NCI-H460 (cell line): ENCODE measurements at places on chromosomes 16 and 17. TPM values are rescaled to one million over a fixed set of nuclear protein-coding genes. Genes with fewer than 3 reads are reported as not detected.

The GPR142 gene
- total RNA-seq = not detected in 2 replicates

DNA sequence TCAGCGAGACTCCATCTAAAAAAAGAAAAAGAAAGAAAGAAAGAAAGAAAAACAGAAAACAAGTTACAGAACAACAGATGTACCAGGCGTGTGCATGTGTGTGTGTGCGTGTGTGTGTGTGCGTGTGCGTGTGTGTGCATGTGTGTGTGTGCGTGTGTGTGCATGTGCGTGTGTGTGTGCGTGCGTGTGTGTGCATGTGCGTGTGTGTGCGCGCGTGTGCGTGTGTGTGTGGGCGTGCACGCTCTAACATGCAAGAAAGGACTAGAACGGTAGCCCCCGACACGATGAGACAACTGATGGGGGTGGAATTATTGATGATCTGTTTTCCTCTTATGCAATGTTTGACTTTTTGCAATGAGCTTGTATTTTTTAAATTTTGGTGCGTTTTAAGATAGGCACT, 1.6 kb downstream of the ALDH3A1 start:
- DNase-seq = no peak

DNA sequence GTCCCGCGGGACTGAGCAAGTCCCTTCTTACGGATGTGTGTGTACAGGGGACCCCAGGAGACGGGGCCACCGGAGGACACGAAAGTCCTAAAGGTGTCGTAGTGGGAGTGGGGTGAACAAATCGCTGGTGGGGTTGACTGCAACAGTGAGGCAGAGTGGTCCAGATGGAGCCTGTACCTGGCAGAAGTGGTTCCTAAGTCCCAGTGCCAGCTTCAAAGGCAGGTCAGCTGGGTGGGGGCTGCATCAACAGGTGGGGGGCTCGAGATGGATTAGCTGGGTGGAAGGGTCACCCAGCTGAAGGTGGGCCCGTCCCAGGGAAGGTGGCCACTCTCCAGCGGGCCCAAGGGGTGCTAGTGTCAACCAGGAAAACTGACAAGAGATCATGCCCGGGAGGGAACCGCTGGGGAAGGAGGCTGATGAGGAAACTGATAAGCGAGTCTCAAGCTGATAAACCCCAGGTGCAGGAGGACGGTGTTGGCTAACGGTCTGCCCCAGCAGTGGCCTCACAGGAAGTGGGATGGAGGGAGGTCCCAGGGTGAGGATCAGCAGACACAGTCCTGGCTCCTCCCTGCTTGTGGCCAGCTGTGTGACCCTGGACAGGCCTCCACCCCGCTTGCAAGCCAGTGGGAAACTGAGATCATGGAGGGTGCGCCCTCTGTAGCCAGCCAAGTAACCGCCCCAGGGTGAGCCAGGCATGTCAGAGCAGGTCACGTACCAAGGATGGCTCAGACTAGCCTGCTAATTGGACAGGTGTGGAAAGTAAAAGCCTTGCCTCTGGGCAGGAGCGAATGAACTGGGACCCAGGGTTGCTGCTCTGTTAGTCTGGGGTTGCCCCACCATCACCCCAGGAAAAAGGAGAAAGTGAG, 1.0 kb downstream of the ORAI3 start:
- DNase-seq = peak; percentile 65

The TXNDC11 gene
- 30.2 and 32.9 TPM in 2 replicates for total RNA-seq

DNA sequence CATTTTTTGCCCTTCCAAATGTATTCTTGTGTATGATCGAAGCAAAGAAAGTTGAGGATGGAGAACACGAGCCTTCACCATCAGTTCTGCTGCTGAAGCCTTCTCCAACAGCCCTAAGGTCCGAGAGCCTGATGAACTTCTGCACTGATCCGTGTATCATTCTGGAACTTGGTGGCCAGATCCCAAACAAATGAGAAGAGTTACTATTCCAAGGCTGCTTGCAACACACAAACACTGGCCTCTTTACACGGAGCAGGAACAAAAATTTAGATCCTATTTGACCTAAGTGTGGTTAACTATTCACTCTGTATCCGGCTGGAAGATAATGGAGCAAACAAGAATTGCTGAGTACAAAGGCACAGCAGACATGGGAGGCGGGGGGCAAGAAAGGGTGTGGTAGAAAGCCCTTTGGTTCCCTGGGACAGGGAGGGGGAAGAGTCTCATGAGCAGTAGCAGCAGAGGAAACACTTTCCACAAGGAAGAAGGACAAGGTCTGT, 282.9 kb downstream of the SOX9 start:
- DNase-seq = no peak

GRCh38 chr17:32276171-32276601, 10.6 kb downstream of the RHBDL3 start:
- DNase-seq = no peak

The PLXDC1 gene
- total RNA-seq = 0.10 TPM in 1 of 2 replicates, not detected in the other

DNA sequence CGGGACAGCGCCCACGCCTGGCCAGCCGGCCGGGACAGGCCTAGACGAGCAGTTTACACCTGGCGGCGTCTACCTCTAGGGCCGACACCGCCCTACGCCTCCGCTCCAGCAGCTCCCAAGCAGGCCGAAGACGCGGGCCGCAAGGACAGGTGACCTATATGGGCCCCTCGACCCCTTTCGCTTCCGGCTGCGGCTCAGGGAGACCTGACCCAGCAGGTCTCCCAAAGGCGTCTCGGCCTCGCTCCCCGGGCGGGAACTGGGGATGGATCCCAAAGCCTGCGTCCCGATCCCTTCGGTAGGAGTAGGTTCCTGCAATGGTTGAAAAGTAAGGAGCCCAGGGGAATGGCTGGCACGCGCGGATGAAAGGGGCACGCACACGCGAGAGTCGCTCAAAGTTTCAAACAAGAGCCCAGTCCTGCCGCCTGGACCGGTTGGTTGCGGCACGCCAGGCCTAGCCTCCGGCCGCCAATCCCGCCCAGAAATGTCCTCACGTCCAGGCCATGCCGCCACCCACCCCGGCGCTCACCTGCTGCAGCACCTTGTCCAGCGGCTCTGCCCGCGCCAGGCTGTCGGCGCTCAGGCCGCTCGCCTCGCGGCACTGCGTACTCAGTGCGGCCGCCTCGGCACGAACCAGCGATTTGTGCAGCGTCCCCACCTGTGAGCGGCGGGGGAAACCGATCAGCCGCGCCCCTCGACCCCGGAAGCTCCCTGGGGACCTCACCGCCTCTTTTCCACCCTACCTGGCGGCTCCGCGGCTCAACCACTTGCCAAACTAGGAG, 630 bp downstream of the ESRP2 start:
- no peak for DNase-seq

GRCh38 chr17:76643553-76644148, at the start of gene ST6GALNAC1:
ST6GALNAC1 (minus strand) TSS chr17:76643757; CDS start chr17:76643638, 119 bp downstream.
- DNase-seq = no peak

DNA sequence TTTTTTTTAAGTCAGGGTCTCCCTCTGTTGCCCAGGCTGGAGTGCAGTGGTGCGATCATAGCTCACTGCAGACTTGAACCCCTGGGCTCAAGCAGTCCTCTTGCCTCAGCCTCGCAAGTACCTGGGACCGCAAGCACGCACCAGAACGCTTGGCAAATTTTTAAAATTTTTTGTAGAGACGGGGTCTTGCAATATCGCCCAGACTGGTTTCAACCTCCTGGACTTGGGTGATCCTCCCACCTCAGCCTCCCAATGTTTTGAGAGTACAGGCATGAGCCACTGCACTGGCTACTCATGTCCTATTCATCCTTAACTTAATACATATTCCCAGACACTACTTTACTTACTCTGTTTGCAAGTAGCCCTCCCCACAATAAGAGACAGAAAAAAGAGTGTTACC, 16.3 kb upstream of the RBL2 start:
- DNase-seq = no peak

DNA sequence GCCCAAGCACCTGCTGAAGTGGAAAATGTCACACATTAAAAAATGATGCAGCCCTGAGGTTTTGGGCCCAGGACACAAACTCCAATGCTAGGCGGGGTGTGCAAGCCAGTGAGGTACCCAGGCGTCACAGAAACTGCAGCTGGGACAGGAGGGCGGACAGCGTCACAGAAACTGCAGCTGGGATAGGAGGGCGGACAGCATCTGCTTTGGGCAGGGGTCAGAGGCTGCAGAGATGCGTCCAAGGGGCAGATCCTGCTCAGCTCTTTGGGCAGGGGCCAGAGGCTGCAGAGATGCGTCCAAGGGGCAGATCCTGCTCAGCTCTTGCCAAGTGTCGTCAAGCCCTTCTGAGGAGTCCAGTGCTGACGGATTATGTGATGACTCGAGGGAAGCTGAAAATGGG, 43.9 kb upstream of the RCVRN start:
- no peak for DNase-seq

DNA sequence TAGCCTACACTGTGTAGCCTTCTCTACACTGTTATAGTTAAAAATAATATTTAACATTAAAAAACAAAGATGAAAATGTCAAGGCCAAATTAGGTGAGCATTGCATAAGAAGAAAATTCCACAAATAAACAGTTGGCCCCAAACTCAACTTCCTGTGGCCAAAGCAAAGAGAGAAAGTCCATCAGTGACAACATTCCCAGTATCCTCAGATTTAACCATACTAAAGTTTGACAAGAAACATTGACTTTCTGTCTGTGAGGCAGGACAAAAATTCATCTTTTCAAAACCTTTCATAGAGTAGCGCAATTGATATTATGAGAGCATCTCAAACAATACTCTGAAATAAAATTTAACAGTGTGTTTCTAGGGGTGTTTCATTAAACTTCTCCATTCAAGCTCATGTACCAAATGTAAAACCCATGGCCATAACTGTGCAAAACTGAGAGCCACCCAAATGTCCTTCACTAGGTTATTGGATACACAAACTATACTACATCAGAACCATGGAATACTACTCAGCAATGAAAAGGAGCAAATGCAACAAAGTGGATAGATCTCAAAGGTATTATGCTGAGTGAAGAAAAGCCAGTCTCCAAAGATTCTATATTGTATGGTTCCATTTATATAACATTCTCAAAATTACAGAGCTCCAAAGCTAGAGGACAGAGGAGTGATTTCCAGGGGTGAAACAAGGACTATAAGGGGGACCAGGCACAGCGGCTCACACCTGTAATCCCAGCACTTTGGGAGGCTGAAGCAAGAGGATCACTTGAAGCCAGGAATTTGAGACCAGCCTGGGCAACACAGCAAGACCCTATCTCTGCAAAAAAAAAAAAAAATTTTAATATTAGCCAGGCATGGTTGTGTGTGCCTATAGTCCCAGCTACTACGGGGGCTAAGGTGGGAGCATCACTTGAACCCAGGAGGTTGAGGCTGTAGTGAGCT, 38.7 kb downstream of the TMEM114 start:
- no peak for DNase-seq

DNA sequence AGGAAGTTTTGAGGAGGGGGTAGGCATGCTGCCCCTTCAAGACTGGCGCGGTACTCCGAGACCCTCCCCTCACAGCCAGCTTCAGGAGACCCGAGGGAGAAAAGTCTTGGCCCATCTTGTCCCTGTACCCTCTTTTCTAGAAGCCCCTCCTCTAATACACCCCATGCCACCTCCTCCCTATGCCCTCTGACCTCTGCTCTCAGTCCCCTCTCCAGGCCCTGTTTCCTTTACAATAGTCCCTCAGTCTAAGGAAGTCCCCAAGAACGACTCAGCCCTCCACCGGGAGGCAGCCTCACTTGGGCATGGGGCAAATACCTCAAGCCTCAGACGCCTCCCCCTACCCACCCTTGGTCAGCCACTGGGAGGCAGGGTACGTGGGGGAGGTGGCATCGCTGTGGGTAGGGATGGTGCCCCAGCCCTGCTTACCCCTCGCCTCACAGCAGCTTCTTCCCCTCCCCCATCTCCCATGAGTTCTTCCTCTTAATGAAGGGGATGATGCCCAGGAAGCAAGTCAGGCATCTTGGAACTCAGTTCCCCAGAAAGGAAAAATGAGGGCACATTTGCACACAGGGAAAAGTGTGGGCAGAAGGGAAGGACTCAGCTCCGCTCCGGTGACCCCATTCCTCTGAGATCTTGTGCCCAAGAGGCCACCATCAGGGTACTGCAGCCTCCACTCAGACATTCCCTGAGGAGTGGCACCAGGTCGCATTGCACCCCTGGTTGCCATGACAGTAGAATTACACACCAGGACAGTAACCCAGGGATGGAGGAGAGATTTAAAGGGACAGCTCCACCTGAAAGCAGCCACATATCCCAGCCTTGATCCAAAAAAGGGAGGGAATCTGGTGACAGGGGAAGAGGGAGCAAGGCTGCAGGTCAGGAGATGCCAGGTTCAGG, 6.2 kb downstream of the MPP2 start:
- DNase-seq = no peak

DNA sequence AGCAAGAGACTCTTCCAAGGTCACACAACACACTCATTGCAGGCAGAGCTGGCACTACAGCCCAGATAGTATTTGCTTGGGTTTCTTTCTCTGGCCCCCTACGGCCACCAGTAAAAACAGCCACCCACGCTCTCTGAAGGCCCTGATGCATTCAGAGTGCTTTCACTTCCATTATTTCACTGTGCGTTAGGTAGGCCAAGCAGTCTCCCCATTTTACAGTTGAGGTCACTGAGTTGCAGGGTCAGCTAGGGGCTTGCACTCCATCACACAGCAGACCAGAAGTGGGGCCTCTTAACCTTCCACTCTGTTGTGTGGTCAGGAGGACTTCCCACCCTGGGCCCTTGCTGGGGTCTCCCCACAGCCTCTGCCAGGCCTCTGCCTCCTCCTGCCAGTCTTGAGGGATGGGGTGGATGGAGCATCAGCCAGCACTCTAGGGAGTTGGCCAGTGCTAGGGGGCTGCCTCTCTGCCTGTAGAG, 2.5 kb downstream of the TBX21 start:
- DNase-seq = no peak

DNA sequence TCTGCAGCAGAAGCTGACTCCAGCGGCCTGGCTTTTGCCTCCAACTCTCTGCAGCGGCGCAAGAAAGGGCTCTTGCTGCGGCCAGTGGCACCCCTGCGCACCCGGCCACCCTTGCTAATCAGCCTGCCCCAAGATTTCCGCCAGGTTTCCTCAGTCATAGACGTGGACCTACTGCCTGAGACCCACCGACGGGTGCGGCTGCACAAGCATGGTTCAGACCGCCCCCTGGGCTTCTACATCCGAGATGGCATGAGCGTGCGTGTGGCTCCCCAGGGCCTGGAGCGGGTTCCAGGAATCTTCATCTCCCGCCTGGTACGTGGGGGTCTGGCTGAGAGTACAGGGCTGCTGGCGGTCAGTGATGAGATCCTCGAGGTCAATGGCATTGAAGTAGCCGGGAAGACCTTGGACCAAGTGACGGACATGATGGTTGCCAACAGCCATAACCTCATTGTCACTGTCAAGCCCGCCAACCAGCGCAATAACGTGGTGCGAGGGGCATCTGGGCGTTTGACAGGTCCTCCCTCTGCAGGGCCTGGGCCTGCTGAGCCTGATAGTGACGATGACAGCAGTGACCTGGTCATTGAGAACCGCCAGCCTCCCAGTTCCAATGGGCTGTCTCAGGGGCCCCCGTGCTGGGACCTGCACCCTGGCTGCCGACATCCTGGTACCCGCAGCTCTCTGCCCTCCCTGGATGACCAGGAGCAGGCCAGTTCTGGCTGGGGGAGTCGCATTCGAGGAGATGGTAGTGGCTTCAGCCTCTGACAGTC, 1.3 kb downstream of the PARD6A start:
- DNase-seq = no peak

The BCL6B gene
- not detected in 2 replicates for total RNA-seq

- DNase-seq = no peak
Observed at GRCh38 chr16:78225919-78226318, 126.5 kb downstream of the WWOX start.

The SOCS7 gene
- 24.6 and 25.1 TPM in 2 replicates for total RNA-seq
